ENCODE measurements at places on chromosomes 13 and 19.

DNA sequence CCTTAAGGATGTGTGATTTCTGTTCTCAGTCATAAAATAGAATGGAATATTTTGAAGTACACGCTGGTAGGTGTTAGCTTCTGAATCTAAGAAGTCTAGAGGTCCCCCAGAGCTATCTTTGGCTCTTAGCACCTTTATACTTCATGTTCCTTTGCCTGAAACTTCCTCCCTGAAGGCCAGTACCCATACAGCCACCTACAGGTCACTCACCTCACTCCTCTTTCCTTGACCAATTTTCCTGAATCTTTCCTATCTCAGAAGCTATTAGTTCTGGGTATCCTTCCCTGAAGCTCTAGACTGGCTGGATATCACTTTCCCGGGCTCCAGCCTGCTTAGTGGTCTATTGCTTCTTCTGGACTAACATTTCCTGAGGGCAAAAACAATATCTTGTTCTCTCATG is 93.4 kb upstream of the EDNRB start:
- DNase-seq, result no peak

- DNase-seq, result no peak
Observed at GRCh38 chr19:40592170-40592569, 9.0 kb upstream of the LTBP4 start.

- no peak for DNase-seq
Observed at GRCh38 chr19:35569281-35569781, 5.9 kb upstream of the ATP4A start.

GRCh38 chr13:98144801-98145350 is 2.0 kb downstream of the FARP1 start:
- peak; percentile 43 for DNase-seq

GRCh38 chr13:60094385-60095088 is 69.2 kb downstream of the DIAPH3 start:
- no peak for DNase-seq

DNA sequence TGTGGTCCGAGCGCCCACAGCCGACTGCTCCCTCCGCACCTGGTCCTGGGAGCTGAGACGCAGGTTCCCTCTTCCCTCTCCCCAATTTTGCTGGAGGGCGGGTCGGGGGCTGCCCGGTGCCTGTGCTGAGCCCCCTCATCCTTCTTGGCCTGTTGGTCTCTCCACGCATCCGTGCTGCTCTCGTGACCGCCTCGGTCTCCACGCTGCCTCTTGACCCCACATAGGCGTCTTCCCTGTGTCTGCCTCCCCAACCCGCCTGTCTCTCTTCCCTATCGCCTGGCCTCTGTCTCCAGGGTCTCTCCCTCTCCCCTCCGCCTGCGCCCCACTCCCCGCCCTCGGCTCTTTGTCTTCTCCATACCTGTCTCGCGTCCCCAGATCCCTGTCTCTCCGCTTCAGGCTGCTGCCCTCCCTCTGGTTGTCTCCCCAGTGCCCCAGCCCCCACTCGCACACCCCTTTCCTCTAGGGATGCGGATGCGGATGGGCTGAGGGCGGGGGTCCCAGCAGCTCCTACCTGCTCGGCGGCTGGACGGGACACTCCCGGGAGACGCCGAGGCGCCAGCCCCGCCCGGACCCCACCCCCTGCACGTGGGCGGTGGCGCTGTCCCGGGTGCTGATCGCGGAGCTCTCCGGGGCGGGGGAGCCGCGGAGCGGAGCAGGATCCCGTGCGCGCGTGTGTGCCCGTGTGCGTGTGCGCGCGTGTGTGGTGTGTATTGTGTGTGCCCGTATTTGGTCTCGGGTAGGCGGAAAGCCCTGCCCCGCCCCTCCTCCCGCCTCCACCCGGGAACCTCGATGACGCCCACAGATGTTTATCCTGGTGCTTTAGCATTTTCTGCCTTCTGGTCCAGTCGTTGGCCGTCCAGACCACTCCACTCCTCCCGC is at the start of gene SYT5:
SYT5 (minus strand) TSS at position 684 of the 879 bp plus-strand sequence. CDS start 1,248 bp downstream, outside the sequence.
- no peak for DNase-seq

DNA sequence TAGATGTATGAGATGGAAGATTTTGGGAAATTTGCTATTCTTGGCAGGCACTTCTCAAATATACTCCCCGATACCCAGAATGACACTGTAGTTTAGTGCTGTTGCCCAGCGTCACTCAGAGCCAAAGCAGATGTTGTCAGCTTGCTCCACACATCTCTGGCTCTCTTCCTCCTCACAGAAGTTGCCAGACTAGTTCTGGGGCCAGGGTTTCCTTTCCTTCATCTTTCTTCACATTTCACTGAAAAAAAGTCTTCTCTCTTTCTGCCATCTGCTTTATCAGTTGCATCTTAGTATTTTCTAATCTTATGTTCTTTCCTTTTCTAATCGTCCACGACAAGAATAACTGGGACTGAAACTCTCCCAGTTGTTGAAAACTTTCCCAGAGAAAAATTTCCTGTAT is 251.4 kb downstream of the RGCC start:
- DNase-seq, result peak; percentile 39

- no peak for DNase-seq
Observed at GRCh38 chr13:41282129-41282571, 18.8 kb upstream of the MTRF1 start.

GRCh38 chr13:39822437-39822836 is 167.0 kb downstream of the COG6 start:
- no peak for DNase-seq

- no peak for DNase-seq
Observed at GRCh38 chr19:47610902-47611301, 2.0 kb downstream of the BICRA start.

DNA sequence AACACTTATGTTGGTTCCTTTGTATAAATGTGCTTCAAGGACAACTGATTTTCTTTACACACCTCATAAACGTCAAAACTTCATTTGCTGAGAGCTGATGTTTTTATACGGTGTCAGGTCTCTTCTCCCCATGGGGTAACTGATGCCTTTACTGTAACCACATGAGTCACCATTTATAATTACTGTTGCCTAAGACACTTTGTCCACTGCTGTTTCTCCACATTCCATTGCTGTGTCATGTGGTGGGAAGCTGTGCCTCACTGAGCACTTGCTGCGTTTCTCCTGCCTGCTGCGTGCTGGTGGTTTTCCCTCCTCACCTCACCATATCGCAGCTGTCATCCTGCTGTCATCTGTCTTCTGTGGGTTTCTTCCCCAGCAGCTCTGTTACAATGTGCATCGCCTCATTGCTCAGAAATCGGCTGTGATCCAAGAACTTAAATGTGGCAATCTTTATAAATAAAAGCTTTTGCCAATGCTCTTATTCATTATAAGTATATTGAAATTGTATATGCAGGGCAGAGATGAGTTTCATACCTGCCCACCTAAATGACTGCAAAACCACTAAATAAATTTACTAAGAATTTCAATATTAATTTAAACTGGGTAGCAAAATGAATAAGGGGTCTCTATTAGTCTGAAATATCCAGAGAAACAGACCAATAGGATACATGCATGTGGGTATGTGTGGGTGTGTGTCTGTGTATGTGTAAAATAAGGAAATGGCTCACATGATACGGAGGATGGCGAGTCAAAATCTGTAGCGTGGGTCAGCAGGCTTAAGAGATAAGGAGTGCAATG is 547.0 kb upstream of the SLITRK5 start:
- no peak for DNase-seq

GRCh38 chr13:99033814-99034213 is 56.0 kb upstream of the DOCK9 start:
- peak; percentile 22 for DNase-seq

DNA sequence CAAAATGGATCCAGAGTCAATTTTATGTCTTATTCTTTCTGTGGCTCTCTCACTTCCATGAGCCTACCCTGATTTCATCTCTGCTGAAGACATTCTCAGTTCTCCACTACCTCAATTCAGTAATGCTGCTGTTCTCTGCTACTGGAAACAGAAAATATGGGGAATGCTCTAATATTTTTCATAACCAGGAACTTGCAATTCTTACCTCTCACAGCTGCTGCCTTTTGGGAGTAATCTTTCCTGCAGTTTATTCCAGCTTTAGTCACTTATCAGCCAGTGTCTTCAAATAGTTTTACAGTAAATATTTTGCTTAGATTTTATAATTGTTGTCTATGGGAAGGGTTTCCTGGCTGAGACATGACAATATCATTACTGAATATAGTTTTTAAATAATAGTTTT is 145.1 kb upstream of the UFM1 start:
- DNase-seq, result no peak

DNA sequence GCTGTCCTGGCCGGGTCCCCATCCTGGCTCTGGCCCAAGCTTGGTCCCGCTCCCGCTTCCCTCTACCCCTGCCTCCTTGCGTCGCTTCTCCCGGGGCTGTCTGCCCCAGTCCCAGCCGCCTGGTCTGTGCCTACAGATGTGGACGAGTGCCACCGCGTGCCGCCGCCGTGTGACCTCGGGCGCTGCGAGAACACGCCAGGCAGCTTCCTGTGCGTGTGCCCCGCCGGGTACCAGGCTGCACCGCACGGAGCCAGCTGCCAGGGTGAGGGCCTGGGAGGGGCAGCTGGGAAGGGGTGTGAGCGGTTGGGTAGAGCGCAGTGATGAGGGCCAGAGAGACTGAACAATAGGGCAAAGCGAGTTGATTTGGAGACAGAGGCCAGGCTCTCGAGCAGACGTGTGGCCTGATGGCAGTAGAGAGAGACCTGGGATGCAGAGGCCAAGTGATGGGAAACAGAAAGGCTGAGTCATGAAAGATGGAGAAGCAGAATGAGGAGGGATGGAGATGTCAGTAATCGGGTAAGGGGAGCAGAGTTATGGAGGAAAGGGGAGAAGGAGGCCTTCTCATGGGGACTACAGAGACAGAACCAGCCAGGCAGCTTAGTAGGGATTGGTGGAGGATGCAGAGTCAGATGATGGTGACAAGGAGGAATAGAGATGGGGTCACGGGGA is 9.4 kb downstream of the LTBP4 start:
- DNase-seq, result peak; percentile 18

DNA sequence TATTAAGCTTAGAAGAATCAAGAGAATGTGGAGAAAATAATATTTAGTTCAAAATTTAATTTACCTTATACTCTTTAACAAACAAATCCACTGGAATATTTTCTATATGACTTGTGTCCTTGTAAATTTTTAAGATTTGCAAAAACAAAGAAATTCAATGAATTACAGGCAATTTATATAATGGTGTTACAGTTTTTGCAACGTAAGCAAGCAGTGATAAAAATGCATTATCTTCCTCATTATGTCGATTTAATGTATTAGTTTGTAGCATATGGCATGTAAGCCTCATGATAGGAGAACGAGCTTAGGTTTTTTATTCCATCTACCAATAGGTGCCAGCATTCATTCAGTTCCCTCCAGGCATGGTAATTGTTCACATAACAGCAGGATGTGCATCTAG is 100.0 kb upstream of the PCDH9 start:
- DNase-seq, result no peak

GRCh38 chr13:90302107-90302506 is 1045.4 kb upstream of the MIR17HG start:
- no peak for DNase-seq

- DNase-seq, result no peak
Observed at GRCh38 chr19:55304980-55305379, 20.2 kb downstream of the TMEM150B start.

DNA sequence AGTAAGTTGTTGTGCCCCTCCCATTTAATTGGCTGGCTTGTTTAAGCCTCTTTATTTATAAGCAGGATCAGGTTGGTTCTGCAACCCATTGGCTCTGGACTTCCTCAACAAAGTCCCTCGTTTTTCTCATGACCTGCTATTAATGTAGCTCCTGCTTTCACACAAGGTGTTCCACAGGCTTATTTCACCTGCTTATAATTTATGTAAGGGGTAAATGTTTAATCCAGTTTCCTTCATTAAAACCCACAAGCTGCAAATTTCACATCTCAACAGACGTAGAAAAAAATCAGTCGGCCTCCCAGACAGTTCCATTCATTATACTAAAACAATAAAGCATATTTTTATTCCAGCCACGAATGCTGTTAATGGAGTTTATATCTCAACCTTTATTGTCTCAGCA is 86.1 kb downstream of the TBC1D4 start:
- no peak for DNase-seq

GRCh38 chr19:31255174-31255799 is 93.9 kb downstream of the TSHZ3 start:
- no peak for DNase-seq

GRCh38 chr13:60019119-60019993 is 144.4 kb downstream of the DIAPH3 start:
- DNase-seq, result no peak

- DNase-seq, result no peak
Observed at GRCh38 chr19:28367146-28367545, 845.8 kb downstream of the UQCRFS1 start.

DNA sequence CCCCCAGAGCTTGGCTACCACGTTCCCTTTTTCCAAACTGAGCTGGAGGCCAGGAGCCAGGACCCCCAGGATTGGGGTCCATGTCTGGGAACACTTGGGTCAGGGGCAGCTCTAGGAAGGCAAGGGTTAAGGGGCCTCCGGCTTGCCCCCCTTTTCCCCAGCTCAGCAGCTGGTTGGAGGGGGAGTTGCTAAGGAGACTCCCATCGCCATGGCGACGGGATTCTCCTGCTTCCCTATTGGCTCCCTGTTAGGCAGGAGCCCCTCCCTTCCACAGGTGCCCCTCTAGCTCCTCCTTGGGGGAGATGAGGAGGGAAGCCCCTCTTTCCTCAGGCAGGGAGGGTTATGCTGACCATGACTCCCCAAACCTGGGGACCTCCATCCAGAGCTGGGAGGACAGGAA is 33.9 kb downstream of the PDE4A start:
- no peak for DNase-seq

DNA sequence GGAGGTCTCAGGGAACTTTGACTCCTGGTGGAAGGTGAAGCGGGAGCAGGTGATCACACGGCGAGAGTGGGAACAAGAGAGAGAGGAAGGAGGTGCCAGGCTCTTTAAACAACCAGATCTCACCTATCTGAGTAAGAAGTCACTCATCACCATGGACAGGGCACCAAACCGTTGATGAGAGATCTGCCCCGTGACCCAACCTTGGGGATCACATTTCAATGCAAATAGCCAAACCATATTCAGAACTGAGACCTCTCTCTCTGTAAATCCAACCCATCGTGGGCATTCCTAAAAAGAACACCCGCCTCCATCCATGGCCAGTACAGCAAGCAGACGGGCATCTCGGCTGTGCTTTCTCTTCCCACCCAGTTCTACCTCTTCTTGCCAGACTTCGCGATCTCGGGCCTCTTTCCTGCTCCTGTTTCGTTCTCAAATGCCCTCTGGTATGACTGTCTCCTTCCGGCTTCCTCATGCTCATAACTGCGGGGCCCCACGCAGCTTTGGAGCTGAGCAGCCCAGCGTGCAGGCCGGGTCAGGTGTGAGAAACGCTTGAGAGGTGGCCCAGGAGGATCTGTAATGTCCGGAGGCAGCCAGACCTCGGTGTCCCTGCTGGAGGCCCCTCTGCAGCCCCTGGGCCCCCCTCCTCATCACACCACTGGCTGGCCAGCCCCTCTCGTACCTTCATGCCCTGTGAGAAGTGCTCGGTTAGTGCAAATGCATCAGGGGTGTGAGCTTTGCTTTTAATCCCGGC is 97.0 kb upstream of the GPR183 start:
- no peak for DNase-seq

GRCh38 chr13:106417467-106418110 is 117.9 kb downstream of the EFNB2 start:
- peak; percentile 6 for DNase-seq

DNA sequence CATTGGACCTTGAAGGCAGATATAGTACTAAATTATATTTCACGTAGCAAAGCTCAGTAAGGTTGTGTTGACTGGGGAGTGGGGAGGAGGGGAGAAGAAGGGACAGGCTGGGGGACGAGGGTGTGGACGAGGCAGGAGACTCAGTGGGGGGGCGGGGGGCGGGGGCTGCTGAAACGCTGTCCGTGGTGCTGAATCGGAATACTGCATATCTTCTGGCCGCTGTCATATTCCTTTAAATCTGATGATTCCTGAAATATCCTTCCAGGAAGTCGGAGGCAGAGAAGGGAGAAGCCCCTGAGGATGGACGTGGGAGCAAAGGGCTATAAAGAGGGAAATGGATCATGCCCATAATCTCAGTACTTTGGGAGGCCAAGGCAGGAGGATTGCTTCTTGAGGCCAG is 34.7 kb upstream of the CASP14 start:
- no peak for DNase-seq

All from skin of body (tissue), 3 donors.